ENCODE measurements at places on chromosomes 16 and 17.

DNA sequence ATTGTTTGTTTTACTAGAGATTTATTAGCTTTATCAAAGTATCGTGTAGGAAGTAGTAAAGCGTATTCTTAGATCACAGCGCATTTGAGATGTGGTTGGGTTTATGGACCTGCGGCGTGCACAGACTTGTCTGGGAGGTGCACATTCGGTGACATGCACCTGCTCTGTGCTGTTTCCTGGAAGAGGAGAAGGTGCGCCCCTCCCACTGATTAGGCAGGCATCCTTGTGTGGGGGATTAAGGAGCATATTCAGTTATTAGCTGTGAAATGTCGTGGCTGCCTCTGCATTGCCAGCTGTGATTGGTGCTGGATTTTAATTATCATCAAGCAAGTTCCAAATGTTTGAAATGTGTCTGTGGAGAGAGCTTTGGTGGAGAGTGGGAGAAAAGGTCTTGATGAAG is 903.8 kb upstream of the RBFOX1 start:
- DNase-seq: no peak

DNA sequence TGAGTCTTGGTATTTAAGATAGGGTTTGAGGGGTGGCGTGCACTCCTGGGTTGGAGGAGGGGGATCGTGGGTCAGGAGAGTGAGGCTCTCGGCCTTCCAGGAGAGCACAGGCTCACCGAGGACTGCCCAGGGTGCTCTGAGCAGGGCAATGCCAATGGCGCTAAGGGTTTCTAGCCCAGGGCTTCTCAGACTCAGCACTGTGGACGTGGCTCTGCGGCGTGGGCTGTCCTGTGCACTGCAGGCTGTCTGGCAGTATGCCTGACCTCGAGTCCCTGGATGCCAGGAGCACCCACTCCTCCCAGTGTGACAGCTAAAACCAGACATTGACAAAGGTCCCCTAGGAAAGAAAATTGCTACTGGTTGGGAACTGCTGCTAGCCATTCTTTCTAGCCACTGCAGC is 37.2 kb upstream of the ENDOV start:
- DNase-seq: no peak

- no peak for DNase-seq
Observed at GRCh38 chr17:77736199-77736585, 222.3 kb upstream of the TNRC6C start.

- DNase-seq: no peak
Observed at GRCh38 chr17:77867308-77867781, 91.2 kb upstream of the TNRC6C start.
